ENCODE measurements at places on chromosomes 16 and 17. TPM values are rescaled to one million over a fixed set of nuclear protein-coding genes. Genes with fewer than 3 reads are reported as not detected.

GRCh38 chr17:56125830-56126819, 27.1 kb upstream of the ANKFN1 start:
- peak; percentile 79 for DNase-seq

GRCh38 chr17:70278844-70279462, 109.6 kb downstream of the KCNJ2 start:
- DNase-seq = no peak

- no peak for DNase-seq
Measured at GRCh38 chr16:89616623-89617022, 3.2 kb downstream of the DPEP1 start.

- no peak for DNase-seq
Measured at GRCh38 chr17:14779241-14779640, 478.4 kb downstream of the HS3ST3B1 start.

Gene ZG16
- total RNA-seq = not detected

Gene PRAC2
- not detected for total RNA-seq

Gene SYT17
- 2.8 TPM for total RNA-seq
